ENCODE measurements at places on chromosomes 16 and 17.

- no peak for DNase-seq
Observed at GRCh38 chr16:15532825-15533224, 98.4 kb downstream of the BMERB1 start.

DNA sequence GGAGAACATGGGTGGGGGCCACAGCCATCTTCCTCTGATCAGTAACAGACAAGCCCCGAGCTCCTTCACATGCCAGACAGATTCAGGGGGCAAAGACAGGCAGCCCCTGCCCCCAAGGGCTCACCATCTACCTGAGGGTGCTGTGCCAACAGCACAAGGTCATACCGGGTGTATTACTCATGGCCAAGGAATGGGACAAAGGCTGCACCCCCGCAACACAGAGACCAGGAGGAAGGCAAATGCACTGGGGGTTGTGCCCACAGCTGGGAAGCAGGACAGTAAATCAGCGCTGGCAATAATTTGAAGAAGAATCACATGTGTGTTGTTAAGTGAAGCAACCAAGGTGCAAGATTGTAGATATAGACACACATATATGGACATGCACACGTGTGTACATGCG is 137.1 kb downstream of the C16orf95 start:
- DNase-seq, result no peak

DNA sequence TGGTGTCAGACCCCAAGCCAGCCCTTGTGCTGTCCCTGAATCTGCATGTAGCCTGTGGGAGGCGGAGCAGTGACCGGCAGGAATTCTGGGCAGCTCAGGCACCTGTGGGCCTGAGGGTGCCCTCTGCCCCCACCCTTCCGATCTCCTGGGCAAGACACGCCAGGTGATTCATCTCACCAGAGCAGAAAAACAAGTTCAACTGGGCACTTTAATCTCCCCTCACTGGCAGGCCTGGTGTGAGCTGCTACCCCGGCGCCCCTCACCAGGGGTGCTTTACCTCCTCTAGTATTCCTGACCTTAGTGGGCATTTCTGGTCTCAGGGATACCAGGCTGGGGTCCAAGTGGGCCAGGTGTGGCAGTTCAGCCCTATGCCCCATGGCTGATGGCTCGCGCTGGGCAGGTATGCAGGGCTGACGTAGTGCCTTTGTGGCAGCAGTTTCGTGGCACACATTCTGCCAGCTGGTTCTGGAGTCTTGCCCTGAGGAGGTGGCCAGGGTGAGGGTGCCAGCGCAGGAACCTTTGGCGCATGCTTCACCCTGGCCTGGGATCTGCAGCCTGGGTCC is 6.0 kb downstream of the ERBB2 start:
- no peak for DNase-seq

DNA sequence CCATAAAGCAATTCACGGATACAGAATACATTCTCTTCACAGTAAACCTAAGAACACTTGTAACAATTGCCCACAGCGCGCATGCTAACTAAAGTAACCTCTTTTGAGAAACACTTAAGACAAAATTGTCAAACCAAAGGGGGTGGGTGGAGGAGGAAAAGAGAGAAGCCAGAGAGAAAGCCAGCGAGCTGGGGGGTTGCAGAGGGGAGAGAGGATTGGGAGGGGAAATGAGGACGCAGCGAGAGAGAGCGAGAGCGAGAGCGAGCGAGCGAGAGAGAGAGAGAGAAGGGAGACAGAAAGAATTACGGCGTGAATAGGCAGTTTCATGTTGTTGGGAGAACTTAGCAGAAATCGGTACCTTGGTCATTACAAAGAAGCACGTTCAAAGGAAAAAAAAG is 1.6 kb upstream of the HOXB7 start:
- DNase-seq, result no peak

GRCh38 chr17:40963838-40964237 is 2.9 kb downstream of the KRT39 start:
- no peak for DNase-seq

- no peak for DNase-seq
Observed at GRCh38 chr16:27576729-27577128, 26.8 kb downstream of the KATNIP start.

DNA sequence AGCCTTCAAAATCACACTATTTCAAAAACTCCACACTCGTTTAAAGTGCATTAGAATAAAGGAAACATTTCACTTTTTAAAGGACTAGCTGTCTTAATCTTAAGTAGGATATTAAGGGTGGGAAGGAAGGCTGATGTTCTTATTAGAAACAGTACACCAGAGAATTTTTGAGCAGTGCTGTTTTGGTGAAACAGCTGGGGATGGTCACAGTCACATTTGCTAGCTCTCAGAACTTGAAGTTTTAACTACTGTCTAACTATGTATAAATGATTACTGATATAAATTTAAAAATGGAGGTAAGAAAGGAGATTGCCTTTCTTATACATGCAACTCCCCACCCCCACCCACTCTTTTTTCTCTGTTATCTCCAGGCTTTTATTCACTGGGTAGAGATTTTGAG is 38.5 kb upstream of the SLC5A11 start:
- no peak for DNase-seq

DNA sequence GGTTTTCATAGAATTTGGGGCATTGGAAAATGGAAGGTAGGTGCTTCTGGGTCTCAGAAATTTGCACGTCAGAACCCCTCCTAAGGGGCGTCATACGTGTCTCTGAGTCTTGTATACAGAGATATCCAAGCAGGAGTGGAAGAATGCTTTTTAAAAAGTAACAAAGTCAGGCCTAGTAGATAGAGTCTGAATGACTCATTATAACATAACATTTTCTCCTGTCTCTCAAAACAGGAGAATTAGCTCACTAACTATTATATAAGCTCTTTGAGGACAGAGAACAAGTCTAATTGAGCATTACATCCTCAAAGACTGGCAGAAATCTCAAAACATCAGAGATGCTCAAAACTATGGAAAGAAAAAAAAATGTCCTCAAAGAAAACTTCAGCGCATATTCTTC is 86.1 kb upstream of the CCL2 start:
- DNase-seq, result no peak

DNA sequence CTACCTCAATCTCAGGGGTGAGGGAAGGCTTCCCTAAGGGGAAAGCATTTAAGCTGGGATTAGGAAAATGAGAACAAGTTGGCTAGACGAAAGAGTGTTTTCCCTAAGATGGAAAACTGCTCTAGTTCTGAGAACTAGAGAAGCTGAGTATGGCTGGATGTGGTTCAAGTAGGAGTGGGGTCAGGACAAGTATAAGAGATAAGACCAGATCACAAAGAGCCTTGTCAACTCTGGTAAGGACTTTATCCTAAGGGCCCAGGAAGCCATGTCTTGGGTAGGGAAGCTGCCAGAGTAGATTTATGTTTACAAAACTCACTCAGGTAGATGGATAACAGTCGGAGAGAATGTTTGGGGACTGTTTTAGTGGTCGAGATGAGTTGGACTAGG is 1.7 kb downstream of the ANKS4B start:
- no peak for DNase-seq

GRCh38 chr17:40664582-40665333 is at the start of gene KRT222:
KRT222 (minus strand) TSS chr17:40665177; CDS start chr17:40665099, 78 bp downstream.
- no peak for DNase-seq

DNA sequence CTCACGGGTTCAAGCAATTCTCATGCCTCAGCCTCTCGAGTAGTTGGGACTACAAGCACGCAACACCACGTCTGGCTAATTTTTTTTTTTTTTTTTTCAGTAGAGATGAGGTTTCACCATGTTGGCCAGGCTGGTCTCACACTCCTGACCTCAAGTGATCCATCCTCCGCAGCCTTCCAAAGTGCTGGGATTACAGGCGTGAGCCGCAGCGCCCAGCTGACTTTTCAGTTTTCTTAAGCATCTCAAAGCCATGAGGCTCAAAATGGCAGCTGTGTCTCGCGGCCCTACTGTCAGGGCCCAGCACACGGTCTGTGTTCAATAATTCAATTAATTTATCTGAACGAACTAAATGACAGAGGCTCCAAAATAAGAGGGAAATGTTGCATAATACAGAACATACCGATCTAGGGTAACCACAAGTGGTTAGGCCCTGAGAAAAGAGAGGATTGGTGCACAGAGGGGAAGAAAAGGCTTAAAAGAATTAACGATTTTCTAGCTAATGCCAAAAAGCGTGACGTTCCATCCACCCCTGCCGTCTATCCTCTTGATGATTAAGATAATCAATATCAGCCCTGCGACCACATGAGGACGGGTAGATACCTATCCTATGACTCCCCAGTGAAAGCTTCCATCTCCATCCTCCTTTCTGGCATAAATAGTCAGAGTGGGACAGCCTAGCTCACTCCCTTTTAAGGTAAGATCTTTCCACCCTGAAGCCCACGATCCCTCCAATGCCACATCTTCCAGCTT is 136.9 kb downstream of the SLC39A11 start:
- no peak for DNase-seq

DNA sequence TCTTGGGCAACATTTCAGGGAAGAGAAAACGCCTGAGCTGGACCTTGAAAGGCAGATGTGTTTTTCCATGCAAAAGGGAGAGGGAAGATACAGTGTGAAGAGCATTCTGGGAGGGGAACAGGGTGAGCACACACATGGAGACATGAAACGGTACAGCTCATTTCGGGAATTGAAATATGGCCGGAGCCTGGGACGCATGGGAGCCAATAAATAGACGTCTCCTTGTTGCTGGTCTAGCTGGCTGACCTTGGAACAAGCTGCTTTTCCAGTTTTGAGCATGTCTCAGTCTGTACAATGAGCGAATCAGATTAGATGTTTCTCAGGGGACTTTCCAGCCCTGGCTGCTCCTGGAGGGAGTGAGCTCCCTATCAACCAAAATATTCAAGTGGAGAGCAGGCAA is 63.6 kb downstream of the ASIC2 start:
- no peak for DNase-seq

DNA sequence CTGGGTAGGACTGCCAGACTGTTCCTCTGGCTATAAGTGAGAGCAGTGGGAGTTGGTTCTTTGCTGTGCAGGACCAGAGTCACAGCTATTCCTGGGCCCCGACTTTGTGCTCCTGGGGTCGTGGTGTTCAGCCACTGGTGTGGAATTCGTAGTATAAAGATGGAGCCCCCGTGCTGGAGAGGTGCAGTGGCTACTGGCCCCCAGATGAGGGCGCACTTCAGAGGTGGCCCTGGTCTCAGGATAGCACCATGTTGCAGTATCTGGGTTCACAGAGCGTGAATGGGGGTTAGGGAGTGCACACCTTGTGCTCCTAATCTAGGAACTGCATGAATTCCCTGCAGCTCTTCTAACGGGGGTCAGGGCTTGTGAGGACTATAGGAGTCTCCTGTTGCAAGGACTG is 21.1 kb downstream of the TANC2 start:
- no peak for DNase-seq

GRCh38 chr17:44376124-44376523 is 12.5 kb upstream of the FAM171A2 start:
- DNase-seq, result no peak

DNA sequence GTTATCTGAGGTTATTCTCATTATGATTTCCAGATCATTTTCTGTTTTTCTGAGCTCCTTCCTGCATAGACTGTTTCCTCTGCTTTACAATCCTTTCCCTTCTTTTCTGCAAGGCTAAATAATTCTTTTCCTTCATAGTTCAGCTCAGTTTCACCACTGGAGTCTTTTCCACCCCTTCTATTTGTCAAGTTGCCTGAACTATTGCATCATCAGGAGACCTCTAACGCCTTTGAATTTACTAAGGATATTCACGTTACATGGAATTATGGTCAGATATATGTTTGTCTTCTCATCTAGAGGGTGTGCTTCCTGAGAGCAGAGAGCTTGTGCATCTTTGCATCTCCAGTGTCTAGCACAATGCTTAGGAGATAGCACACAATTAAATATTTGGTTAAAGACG is 140.4 kb upstream of the CA10 start:
- DNase-seq, result no peak

DNA sequence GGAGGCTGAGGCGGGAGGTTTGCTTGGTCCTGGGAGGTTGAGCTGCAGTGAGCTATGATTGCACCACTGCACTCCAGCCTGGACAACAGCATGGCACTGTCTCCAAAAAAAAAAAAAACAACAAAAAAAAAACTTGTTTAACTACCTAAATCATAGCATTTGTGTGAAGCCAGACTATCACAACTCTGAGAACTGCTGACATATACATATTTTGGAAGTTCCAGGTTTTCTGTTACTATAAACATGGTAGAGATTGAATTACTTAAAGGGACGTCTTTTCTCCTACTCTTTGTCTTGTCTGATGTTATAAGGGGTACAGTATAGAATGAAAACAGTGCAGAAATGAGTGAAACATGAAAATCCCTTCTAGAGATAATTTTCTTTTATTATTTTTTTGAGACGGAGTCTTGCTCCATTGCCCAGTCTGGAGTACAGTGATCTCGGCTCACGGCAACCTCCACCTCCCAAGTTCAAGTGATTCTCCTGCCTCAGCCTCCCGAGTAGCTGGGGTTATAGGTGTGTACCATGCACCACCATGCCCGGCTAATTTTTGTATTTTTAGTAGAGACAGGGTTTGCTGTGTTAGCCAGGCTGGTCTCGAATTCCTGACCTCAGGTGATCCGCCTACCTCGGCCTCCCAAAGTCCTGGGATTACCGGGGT is 18.4 kb downstream of the ABCC1 start:
- no peak for DNase-seq

- no peak for DNase-seq
Observed at GRCh38 chr16:4723071-4723767, 10.9 kb downstream of the ANKS3 start.

DNA sequence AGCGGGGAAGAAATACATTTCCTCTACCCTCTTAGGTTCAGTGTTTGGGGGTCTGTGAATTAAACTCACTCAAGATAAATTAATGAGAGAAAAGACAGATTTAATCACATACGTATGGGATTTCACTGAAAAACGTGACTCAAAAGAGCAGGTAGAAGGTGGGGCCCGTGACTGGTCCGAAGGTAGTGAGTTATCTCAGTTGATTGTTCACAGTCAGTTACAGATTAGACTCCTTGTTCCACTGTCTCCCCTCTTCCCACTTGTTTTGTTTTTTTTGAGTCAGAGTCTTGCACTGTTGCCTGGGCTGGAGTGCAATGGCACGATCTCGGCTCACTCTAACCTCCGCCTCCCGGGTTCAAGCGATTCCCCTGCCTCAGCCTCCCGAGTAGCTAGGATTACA is 301.2 kb downstream of the SEC14L1 start:
- peak; percentile 71 for DNase-seq

GRCh38 chr17:18877104-18877645 is 19.2 kb downstream of the PRPSAP2 start:
- no peak for DNase-seq

Data from activated naive CD4-positive, alpha-beta T cell treated with Interleukin-2 at 50 U/mL for 16 hours (primary cell).